ENCODE measurements at places on chromosomes 11 and 22.

DNA sequence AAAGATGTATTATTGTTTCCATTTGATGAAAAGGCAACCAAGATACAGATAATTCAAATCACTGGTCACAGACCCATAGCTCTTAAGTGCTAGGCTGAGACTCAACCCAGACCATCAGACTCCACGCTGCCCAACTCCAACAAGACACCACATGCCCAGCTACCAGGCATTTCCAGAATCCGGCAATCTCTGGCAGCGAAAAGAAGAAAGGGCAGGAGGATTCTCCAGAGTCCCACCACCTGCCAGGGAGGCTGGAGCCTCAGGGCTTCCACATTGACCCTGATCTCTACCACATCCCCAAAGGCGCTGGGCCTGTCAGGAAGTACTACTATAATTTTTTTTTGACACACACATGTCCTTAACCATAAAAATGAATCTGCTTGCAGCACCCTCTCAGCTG is 61.4 kb upstream of the ARFGAP3 start:
- DNase-seq: no peak

DNA sequence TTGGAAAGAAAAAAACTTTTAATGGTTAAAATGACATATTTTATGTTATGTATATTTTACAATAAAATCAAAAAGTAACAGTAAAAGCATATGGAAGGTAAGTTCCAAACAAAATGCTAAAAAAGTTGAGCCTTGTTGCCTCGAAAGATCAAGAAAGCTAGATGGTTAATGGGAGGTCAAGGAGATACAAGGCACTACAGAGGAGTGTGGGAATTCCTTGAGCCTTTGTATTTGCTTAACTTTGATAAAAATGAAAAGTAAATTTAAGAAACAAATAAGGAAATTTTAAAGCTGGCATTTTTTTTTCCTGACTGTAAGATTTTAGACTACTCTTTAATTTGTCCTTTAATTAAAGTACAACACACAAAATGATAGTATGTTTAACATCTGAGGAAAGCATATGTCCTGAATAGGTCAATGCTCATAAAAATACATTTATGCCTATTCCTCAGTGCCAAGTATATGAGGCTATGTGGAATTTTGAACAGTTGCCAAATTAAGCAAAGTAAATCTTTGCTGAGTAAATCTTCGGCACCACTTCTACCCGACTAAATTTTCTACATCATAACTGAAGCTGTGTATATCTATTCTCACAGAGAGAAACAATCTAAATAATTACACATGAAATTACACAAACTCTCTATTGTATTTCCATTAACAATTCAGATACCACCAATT is 108.8 kb downstream of the TTC28 start:
- DNase-seq: no peak

- DNase-seq: no peak
Observed at GRCh38 chr11:44591557-44591956, 26.1 kb downstream of the CD82 start.

DNA sequence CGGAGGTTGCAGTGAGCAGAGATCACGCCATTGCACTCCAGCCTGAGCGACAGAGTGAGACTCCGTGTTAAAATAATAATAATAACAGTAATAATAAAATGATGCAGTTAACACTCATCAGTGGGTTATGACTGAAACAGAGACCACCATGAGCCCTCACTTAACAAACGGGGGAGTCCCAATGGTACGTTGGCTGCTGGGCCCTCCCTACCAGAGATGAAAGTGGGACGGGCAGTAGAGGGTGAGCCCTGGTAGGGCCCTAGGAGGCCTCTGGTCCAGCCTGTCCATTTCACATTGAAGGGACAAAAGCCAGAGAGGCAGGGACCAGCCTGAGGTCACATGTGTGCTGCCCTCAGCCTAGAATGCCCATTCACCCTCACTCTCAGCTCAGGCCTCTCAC is 13.7 kb upstream of the KIAA0930 start:
- DNase-seq: no peak

GRCh38 chr11:64726211-64726641 is 3.2 kb upstream of the NRXN2 start:
- DNase-seq: no peak

DNA sequence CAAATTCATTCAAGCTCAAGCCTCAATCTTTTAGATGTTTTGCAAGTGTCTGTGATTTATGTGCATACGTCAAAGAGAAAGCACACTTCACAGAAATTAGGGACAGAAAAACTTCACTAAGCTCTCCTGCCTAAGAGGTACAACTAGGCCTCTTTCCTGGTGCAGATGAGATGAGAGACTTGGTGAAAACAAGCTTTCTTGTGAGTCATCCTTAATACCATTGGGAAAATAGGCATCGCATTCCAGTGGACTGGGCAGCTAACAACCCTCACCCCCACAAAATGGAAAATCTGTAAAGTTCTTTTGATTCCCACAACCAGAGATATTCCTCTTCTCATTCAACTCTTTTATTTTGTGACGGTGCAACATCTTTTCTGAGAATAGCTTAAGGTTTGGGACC is 1110.4 kb upstream of the CCDC90B start:
- DNase-seq: no peak

DNA sequence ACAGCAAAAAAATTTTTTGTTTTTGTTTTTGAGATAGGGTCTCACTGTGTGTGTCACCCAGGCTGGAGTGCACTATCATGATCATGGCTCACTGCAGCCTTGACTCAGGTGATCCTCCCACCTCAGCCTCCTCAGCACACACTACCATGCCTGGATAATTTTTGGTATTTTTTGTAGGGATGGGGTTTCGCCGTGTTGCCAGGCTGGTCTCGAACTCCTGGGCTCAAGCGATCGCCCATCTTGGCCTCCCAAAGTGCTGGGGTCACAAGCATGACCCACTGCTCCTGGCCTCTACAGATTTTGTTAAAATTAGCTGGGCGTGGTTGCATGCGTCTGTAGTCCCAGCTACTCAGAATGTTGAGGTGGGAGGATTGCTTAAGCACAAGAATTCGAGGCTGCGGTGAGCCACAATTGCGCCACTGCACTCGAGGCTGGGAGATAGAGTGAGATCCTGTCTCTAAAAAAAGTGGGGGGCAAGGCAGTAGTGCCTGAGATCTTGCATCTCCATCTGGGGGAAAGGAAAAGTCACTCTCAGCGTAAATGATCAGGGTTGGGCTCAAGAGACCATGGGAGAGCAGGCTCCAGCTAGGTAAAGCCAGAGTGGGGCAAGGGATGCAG is 10.6 kb upstream of the DGKZ start:
- DNase-seq: no peak

DNA sequence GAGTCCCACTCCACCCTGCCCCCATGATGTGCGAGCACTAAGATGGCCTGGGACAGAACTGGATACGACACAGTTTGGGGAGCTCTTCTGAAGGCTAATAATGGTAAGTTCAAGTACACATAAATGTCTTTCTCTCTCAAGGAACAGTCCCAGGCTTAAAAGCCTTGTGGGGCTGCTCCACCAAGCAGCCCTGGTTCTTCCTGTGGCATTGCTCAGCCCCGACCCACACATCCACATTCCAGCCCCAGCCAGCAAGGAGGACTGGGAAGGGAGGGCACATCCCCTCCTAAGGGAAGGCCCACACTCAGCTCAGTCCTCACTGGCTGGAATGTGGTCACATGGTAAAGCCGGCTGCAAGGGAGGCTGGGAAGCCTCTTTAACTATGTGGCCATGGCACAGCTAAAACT is 13.3 kb upstream of the MB start:
- DNase-seq: no peak

GRCh38 chr11:38456371-38456770 is 1858.3 kb upstream of the RAG2 start:
- DNase-seq: no peak

DNA sequence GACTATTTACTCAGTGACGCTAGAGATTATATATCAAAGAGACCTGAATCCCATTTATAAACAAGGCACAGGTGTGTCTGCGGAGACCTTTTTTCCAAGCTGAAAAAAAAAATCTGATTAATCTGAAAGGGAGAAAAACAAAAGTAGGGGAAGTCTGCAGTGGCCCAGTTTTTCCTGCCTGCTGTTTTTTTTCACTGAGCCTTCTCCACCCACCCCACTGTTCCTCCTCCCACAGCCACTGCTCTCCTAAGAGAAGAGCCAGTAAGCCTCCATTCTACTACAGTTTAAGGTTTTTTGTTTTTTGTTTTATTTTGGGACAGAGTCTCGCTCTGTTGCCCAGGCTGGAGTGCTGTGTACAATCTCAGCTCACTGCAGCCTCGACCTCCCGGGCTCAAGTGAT is 18.4 kb downstream of the ARFGAP2 start:
- no peak for DNase-seq
